Bronchial epithelial cell (primary cell): ENCODE measurements at places on chromosomes 7 and 10. TPM values are rescaled to one million over a fixed set of nuclear protein-coding genes. Genes with fewer than 3 reads are reported as not detected.

EVX1 gene
- not detected in 2 replicates for total RNA-seq

LIPF gene
- total RNA-seq = not detected in 2 replicates

BLOC1S2 gene
- total RNA-seq = 107 and 131 TPM in 2 replicates

LRMDA gene
- total RNA-seq = 1.6 and 3.1 TPM in 2 replicates

OPALIN gene
- total RNA-seq = not detected in 2 replicates

ST8SIA6 gene
- total RNA-seq = 0.53 and 4.4 TPM in 2 replicates

GPR141 gene
- total RNA-seq = 0.13 and 0.26 TPM in 2 replicates

DNAJC12 gene
- total RNA-seq = 0.26 TPM in 1 of 2 replicates, not detected in the other
